Stimulated activated CD4-positive, alpha-beta T cell treated with anti-CD3 and anti-CD28 coated beads, TNF-alpha, amount 100 ng/mL, for 48 hours (primary cell): ENCODE measurements at places on chromosomes 7 and 10.

DNA sequence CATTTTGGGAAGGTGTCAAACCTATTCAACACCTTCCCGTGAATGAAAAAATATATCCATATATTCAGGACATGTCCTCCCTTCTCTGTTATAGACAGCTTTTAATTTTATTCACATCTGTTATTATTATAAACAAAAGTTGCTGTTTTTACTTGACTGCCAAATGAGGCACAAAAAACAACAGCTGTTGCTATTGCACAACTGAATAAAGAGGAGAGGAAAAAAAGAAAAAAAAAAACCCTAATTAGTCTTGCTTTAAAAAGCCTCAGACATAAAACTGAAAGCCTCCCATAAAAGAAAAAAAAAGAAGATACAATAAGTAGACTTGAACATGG, 153.4 kb downstream of the BMPER start:
- DNase-seq = no peak

- no peak for DNase-seq
These were observed 334.7 kb upstream of the ZNF32 start for GRCh38 chr10:43983405-43983804.

DNA sequence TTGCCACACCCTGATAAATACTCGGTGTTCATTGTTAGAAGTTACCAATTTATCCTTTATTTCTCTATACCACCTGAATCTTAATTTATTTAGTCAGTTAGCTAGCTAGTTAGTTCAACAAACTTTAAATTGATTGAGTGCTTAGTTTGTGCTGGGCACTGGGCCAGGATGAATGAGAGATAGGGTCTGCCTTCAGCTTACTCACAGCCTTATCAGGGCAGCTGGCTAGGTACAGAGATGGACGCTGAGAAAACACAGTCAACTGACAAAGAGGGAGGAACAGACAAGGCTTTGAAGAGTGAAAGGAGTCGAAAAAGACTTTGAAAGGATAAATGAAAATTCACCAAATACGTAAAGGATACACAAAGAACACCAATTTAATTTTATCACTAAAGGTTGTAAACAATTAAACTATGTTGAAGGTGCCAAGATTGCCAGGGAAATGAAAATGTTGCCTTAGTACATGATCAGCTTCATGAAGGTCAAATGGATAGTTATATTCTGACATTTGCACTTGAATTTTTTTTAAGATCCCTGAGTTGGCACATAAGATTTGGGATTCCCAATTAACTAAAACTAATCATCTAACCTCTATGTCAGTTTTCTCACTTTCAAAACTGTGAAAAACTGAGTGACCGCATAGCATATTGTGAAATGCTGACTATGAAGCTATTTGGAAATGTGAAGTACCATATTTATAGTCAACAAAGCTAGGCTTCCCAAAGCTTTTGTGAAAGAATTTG, 2.1 kb downstream of the CAV2 start:
- DNase-seq = no peak

GRCh38 chr10:5830629-5831445, 17.6 kb upstream of the GDI2 start:
- no peak for DNase-seq

GRCh38 chr10:119489991-119490326, 52.6 kb downstream of the RGS10 start:
- no peak for DNase-seq
